ENCODE measurements at places on chromosomes 3 and 15.

GRCh38 chr15:47246317-47246716, 471.0 kb upstream of the SEMA6D start:
- no peak for DNase-seq

- DNase-seq = no peak
These were observed 160.9 kb downstream of the TBC1D5 start for GRCh38 chr3:17581421-17582080.

GRCh38 chr3:182673336-182673735, 120.0 kb upstream of the ATP11B start:
- DNase-seq = no peak

DNA sequence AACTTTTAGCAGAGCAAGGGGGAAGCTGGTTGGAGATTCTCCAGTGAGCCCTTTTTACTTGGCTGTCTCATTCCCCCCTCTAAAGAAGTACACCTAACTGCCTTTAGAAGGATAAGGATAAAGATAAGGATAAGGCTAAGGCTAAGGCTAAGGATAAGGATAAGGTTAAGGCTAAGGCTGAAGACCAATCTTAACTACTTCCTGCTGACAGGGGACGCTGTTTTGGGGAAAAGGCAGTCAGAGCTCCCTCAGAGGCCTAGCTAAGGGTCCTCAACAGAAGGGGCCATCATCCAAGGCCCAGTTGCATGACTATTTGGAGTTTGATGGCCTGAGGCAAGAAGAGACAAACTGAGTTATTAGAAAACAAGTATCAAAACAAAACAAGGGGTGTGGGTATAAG, 94.3 kb upstream of the ARPP21 start:
- DNase-seq = no peak

DNA sequence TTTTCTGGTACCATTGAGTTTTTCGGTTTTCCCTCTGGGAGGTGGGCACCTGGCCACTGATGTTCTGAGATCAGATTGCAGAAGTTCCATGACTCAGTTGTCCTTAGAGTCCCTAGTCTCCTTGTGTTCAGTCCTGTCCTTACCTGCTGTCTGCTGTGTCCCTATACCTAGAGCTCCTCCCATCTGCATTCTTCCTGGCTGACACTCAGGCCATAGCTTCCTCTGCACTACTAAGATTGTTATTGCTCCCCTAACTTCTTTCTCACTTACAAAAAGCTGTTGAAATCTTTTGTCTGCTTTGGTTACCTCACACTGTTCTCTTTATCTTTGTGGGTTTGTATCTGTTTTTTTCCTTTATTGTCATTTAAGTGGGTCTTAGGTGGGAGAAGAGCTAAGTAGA, 13.2 kb downstream of the USP3 start:
- no peak for DNase-seq

DNA sequence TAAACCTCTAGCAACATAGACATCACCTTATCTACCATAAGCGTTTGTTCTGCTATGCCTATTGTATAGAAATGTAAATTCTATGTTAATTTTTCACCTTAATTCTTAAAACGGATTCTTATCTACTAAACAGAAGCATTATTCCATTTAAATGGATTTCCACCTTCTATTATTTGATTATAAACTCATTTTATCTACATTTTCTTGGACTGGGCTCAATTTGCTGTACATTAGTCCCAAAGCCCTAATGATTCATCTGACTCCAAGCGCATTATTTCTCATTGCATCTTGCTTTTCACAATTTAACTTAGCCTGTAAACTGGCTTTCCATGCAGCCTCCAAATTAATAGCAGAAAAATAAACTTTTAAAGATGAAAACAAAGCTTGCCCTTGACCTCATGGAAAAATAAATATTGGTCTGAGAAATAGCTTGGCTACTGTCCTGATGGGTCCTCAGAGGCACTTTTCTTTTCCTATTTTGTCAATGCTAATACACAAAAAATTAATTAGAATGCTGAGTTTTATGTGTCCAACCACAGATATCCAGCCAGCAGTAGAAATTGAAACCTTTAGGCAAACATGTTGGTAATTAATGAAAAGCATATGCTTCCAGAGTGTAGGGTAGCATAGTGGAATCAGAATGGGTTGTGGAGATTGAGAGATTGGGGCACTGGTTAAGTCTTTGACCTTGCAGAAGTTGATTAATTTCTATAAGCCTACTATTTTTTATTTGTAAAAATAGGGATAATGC, 81.4 kb upstream of the CFAP20DC start:
- DNase-seq = no peak

DNA sequence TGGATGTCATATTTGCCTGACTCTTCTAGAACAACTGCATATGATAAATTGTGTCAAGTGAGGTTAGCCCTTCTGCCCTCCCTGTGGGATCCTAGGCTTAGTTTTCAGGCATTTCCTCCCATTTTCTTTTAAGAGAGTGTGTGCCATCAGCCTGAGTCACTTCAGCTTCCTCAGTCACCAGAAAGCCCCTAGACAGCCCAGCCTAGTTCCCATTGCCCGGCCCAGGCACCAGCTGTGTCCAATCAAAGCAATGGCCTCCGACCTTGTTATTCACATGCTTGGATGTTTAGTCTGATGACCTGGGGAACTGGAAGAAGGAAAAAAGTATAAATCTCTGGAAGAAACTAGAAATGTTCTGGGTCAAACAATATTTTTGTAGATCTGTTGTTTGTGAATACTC, 221.9 kb upstream of the LRIG1 start:
- no peak for DNase-seq

- DNase-seq = no peak
These were observed 7.4 kb downstream of the LRRC58 start for GRCh38 chr3:120341658-120342346.

- DNase-seq = no peak
These were observed 88.9 kb downstream of the TBC1D2B start for GRCh38 chr15:77988347-77989295.

DNA sequence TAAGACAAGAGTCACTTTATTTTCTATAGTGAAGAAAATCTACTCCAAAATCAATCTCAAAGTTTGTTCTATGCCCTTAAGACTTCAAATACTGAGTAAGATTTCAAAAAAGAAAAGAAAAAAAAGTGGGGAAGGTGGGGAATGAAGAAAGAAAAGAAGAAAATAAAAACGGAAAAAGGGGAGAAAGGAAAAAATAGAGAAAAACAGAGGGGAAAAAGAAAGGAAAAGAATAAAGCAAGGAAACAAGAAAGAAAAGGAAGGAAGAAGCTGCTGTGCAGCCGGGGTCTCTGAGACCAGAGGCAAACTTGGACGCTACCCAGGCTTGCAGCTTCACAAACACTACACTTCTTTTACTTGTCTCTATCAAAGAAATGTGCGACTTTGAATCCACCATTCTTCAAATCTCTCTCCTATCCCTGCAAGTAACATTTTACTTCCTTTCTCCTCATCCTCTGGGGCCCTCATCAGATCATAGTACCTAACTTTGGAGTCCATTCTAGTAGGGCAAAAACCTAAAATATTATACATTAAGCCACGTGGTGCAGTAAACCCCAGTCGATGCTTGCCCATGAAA, 279.8 kb downstream of the FOXP1 start:
- no peak for DNase-seq

- no peak for DNase-seq
These were observed 4.3 kb downstream of the CHL1 start for GRCh38 chr3:200758-201325.

DNA sequence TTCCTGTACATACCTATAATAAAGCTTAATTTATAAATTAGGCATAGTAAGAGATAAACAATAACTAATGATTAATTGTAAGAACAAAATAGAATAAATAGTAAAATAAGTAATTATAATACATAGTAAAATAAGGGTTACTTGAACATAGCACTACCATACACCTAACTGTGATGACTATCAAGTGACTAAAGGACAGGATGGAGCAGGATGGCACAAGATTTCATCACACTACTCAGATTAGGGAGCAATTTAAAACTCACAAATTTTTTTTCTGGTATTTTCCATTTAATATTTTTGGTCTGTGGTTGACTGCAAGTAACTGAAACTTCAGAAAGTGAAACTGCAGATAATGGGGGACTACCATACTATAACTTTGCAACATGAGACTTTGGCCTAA, 14.8 kb downstream of the RFX7 start:
- DNase-seq = no peak

- peak; percentile 14 for DNase-seq
These were observed 124.5 kb downstream of the TLE3 start for GRCh38 chr15:69973102-69973714.

DNA sequence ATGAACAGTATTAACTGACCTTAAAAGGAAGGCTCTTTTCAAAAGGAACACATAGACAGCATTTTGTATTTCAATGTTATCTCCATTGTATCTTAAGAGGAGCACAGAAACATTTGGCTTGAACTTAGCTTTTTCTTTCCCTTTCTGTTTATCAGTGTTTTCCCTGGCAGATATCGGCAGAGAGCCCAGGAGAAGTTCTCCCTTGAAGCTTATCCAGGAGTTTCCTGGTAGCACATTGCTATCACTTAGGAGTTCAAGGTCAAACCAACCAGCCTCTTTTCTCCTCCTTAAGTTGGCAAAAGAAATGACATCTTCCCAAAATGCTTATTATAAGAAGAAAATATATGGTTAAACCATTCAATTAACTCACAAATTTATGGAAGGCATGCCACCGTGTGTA, 344.6 kb upstream of the UBE2E2 start:
- DNase-seq = no peak

- DNase-seq = no peak
These were observed 7.9 kb upstream of the BNC1 start for GRCh38 chr15:83292317-83292716.

GRCh38 chr15:31235311-31236183, 91.1 kb upstream of the KLF13 start:
- DNase-seq = no peak

DNA sequence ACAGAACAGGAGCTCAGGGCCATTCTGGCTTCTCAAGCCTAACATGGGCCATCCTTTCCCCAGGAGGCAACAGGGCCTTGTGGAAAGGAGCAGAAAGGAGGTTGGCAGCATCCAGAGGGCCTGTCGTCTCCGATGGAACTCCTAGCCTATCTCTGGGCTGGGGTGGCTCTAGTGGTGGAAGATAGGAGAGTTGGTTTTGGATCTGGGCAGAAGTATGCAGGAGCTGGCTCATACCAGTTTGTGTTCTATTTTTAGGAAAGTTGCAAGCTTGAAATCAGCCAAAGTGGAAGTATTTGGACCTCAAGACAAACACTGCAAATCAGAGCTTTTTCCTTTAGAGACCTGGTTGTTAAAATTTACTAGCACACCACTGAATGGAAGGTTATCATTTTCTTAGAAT, 35.4 kb upstream of the XCR1 start:
- no peak for DNase-seq

- no peak for DNase-seq
These were observed 257.4 kb downstream of the SQOR start for GRCh38 chr15:45892182-45892581.

- DNase-seq = no peak
These were observed 77.7 kb upstream of the ACAN start for GRCh38 chr15:88725305-88726210.

DNA sequence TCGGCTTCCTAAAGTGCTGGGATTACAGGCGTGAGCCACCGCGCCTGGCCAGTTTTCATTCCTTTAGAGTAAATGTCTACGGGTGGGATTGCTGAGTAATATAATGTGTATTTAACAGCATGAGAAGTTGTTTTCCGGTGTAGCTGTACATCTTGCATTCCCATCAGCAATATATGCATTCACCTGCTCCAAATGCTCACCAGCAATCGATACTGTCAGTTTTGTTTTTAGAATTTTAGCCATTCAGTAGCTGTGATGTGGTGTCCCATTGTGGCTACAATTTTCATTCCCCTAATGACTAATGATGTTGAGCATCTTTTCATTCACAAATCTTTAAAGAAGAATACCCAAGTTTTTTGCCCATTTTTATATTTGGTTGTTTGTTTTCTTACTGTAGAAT, 134.8 kb upstream of the RGMA start:
- no peak for DNase-seq

DNA sequence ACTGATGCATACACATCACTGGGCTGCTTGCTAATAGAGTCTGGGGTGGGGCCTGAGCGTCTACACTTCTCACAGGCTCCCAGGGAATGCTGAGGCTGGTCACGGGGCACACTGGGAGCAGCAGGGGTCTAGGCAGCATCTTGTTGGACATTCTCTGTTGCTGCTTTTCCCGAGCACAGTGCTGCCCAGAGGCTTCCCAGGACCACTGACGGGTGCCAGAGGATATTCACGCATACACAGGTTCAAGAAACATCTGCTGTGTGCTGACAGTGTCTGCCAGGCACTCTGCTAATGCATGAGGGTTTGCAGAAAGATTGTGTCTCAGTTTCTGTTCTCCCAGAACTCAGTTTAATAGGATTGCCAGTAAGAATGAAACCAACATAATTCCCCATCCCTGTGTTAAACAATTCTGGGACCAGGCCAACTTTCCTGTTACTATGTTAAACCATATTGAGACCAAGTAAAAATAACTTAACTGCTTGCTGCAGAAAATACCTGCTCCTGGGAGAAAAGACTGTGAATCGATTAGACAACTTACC, 23.9 kb upstream of the BCL2L10 start:
- no peak for DNase-seq

DNA sequence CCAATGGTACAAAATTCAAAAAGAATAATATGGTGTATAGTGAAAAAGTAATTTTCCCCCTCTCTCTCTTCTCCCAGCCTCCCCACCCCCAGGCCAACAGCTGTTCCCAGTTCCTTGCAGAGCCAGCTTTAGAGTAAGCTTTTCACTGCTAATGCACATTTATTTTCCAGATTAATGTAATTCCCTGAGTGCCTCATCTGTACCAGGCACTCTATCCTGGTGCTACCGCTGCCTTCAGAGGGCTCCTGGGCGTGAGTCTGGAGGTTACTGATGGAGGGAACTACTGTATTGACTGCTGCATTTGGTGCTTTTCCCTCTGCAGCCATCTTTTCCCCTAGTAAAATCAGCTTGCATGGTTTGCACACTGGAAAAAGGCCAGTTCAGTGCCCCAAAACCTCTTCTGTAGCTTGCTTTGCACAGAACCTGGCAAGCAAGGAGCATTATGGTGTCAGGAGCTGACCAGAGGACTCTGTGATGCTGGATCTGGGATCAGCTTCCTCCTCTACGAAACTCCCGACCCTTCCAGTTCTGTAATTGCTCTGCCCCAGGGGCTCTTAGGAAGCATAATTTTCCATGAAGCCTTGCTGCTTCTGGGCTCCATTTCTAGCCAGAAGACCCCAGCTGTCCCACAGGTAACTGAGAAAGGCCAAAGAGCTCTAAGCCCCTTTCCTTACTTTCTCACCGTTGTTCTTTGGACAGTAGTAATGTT, 8.5 kb upstream of the USP3 start:
- DNase-seq = no peak

DNA sequence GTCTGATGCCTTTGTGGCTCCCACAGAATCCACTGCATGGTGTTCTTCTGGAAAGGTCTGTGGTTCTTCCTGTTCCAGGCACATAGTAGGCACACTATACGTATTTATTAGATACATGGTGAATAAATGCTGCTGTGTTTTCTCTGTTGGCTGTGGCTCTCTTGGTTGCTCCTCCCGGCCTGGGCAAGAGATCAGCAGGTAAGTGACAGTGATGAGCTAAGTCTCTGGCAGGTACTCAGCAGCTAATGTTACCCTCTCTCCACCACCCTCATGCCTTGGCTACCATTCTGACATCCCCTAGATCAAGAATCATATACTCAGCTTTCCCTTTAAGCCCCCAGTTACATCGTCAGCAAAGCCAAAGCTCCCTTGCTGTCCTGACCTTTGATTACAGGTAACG, 8.4 kb downstream of the SV2B start:
- no peak for DNase-seq

- DNase-seq = no peak
These were observed 593 bp downstream of the TMOD2 start for GRCh38 chr15:51751697-51752683.

GRCh38 chr3:73727117-73727821, 102.5 kb upstream of the PDZRN3 start:
- DNase-seq = no peak

- DNase-seq = no peak
These were observed 473.9 kb upstream of the THBS1 start for GRCh38 chr15:39106950-39107349.
